ENCODE measurements at places on chromosomes 12 and 14. TPM values are rescaled to one million over a fixed set of nuclear protein-coding genes. Genes with fewer than 3 reads are reported as not detected.

RERG gene
- total RNA-seq, result 0.17 TPM

- DNase-seq, result no peak
Observed at GRCh38 chr12:130552483-130552996, 163.6 kb downstream of the RIMBP2 start.

DNA sequence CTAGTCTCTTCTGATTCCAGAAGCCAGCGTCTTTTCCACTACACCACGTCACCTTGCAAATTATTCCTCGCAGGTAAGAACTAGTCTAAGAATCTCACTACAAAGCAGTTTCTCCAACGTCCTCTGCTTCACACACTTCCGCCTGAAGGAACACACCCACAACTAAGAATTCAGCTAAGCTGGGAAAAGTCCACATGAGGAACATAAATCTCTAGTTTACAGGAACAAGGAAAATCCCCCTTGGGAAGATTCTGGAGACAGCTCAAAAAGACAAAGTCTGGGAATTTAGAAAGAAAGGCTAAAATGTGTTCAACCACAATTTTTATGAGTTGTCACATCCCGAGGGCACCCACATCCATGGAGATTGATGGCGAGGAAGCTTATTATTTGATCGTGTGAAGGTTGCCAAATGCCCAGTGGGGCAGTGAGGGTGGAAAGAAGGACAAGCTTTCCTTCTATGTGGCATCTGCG is 780.2 kb upstream of the TBX3 start:
- DNase-seq, result peak; percentile 10

GRCh38 chr14:49769171-49769570 is 1.2 kb downstream of the KLHDC2 start:
- peak; percentile 23 for DNase-seq

DNA sequence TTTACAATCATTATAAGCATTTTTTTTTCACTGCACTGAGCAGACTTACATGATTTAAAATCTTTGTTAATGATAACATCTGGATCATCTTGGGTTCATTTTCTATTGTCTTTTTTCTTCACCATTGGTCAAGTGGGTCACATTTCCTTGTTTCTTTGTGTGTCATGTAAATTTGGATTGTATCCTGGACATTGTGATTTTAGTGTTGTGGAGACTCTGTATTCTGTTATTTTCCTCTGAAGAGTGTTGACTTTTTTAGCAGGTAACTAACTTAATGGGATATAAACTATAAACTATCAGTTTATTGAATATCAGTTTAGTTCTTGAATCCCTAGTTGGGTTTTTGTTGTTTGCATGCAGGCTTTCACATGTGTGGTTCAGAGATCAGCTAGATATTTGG is 4.0 kb upstream of the UNC79 start:
- DNase-seq, result no peak

TMEM63C gene
- total RNA-seq, result 8.3 TPM

DNA sequence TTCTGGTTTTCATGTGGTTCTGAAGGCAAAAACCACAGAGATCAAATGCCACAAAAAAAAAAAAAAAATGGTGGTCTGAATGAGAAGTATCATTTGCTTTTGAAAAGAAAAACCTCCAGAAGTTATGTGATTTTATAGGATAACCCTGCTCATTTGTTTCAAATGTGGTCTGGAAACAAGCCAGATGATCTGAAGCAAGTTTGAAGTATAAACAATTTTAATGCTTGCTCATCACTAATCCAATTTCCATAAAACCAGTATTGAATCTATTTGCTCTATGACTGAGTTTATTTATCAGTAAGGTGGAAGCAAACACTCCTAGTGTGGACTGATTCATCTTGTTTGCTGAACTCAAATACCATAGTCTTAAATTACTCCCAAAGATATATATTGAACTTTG is 407.3 kb upstream of the FLRT2 start:
- peak; percentile 2 for DNase-seq

DNA sequence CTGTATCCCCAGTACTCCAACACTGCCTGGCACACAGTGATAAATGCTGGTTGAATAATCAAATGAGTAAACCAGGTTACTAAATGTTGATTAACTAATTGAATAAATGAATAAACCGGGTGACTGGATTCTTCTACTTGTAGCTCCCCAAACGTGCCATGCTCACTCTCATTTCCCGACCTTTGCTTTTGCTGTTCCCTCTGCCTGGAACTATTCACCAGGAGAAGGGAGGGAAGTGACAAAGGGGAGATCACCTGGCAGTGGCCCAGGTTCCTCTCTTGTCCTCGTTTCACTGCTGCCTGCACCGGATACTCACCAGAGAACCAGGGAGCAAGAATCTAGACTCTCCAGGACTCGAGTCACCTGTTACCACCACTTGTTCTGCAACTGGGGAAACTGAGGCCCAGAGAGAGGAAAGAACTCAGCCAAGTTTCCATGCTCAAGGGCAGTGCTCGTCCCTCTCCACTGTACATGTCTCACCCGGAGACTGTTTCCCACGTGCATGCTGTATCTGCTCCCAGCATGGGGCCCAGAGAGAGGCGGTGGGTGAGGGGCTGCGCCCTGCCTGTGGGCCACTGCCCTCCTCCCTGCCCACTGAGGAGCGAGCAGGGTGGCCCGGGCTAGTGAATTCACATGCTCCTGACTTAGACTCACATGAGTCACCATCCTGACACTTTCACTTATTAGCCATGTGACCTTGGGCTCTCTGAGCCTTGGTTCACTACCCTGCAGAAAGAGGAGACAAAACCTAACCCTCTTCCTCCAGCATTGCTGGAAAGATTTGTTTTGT is 17.7 kb upstream of the POP5 start:
- peak; percentile 34 for DNase-seq

SETD1B gene
- 4.3 TPM for total RNA-seq

DNA sequence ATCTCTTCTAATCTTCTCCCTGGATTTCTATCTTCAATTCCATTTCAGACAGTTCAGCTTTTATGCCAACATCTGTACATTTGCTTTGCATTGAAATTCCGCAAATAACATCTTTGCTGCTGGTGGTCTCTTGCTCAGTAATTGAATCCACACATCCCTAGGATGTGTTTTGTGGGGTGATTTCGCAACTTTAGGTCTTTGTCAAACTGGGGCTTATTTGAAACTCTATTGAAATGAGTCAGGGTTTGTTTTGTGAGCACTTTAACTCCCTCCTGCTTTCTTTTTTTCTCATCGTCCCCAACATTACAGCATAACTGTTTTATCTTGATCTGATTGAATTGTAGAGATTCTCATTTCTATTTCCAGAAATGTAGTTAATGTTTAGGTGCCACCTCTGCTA is 404.3 kb downstream of the NPAS3 start:
- no peak for DNase-seq
